ENCODE measurements at places on chromosomes 1 and 21.

GRCh38 chr1:55827350-55827749, 612.2 kb upstream of the USP24 start:
- DNase-seq, result no peak

GRCh38 chr1:107767156-107767582, 197.8 kb downstream of the VAV3 start:
- no peak for DNase-seq

DNA sequence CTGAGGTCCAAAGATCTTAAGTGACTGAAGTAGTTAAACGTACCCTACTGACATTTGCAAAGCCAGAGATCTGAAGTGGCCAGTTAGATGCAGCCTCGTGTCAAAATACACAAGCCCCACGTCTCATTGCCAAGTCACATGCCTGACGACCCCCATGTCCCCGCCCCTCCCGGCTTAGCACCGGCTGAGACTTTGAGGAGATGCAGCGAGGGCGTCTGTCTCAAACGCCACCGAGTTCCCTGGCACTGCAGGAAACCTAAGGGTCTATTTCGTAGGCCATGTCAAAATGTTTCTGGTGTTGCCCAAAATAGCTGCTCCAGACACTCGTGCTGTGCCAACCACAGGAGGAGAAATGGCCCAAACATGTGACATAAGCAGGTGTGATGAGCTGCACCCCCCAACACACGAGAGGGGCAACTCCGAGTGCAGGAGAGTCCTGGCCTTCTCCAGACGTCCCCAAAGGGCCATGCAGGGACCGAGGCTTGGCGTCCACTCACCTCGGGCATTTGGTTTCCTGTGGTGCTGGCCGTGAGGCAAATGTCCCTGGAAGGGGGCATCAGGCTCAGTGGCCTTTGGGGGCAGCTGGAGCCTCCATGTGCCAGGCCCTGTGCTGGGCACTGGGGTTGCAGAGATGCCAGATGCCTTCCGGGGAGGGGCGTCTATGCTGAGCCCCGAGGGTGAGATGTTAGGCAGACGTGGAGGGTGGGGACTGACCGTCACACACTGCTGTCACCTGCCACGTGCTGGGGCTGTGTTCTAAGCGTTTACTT, 67.0 kb downstream of the MATN1 start:
- DNase-seq, result no peak

GRCh38 chr1:243301059-243301458, 45.2 kb downstream of the SDCCAG8 start:
- DNase-seq, result no peak

- DNase-seq, result no peak
These were observed 92.6 kb downstream of the ADGRL4 start for GRCh38 chr1:78913950-78914349.

- no peak for DNase-seq
These were observed 3.2 kb downstream of the SLC25A33 start for GRCh38 chr1:9542430-9542829.

GRCh38 chr1:172108161-172108893, 267.0 kb downstream of the DNM3 start:
- DNase-seq, result no peak

DNA sequence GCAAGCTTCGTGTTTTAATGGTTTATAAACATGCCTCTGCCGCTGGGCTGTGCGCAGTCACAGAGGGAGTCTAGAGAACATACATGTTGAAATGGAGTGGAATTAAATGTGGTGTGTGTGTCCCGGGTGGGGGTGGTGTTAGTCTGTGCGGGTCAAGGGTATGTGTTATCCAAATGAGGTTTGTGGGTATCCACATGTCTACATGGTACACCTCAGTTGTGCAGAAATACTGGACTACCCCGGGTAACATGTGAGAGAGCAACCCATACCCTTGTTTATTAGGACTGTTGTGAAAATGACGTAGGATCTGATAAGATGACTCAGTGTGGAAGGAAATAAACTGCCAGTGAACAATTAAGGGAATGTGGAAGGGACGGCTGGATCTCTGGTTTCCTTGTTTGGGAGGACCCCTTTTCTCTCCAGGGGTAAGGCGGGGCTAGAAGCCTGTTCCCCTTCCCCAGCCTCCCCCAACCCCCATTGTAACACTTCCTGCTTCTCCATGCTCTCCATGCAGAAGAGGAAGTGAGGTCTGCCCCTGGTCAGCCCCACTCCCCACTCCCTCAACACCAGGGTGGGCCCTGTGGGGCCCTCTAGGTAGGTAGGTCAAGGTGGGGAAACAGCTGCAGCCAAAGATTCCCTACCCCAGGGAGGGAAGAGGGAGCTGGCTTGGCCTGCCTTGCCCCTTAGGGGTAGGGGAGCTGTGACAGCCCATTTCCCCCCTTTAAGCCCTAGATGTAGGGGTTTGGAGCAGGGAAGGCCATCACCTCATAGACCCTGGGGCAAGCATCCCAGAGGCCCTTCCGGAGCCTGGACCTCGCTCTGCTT, 690 bp downstream of the EPS8L3 start:
- no peak for DNase-seq

GRCh38 chr1:232016616-232017015, 390.0 kb downstream of the DISC1 start:
- DNase-seq, result no peak

- DNase-seq, result no peak
These were observed at the start of gene CLCNKB for GRCh38 chr1:16043521-16043920. Gene CLCNKB (plus strand): TSS chr1:16043782. CDS start chr1:16044493, 711 bp downstream.

DNA sequence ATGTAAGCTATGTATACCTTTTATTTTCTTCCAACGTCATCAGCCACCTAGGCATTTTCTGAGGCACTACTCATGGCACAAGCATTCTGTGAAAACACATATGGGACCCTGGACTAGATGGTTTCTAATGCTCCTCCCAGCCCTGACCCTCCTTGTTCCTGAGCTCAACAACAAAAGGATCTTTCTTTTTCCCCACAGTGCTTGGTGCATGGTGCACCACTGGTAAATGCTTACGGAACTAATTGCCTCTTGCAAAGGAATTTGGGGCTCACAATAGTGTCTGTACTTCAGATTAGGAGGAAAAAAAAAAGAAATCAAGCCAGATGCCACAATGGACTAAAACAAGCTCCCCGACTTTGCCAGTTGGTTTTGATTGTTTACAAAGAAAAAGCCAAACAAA, 390.5 kb downstream of the PLPP3 start:
- no peak for DNase-seq

DNA sequence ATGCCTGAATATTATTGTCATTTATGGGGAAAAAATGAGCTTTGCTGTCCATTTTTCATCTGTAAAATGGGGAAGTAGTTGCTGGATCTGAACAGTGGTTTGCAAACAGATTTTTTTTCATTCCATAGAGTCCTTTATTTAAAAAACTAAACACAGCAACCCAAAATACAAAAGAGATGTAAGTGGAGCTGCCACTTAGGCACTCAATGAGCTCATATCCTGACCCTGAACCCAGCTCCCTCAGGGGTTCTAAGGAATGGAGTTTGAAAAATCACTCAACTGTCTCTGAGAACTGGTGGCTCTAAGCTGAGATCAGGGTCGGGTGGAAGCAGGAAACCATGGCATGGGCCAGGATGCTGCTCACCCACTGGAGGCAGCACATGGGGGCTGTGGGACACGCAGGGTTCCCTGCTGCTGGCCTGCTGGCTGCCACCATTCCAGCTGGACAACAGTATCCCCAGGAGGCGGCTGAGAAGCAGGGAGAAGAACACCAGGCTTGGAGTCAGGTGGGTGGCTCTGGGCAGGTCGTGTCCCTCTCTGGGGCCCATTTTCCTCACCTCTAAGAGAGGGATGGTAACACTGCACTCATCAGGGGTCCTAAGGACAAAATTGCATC, 9.6 kb upstream of the ECE1 start:
- no peak for DNase-seq

DNA sequence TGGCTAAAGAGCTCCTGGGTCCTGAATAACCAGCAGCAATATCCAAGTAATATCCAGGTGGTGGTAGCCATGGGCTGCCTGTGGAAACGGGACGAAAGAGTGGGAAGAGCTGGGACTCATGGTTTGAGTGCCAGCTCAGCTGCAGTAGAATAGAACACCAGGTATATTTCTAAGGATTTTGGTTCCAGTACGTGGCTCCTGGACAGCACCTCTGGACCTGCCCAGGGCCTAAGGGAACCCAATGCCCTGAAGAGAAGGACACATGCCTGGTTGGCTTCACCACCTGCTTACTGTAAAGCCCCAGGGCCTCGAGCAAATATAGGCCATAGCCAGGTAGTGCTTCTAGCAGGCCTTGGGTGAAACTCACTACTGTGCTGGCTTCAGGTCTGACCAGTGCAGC, 566.7 kb downstream of the KIF26B start:
- no peak for DNase-seq

- DNase-seq, result no peak
These were observed 8.9 kb downstream of the PGBD2 start for GRCh38 chr1:248914796-248915381.

DNA sequence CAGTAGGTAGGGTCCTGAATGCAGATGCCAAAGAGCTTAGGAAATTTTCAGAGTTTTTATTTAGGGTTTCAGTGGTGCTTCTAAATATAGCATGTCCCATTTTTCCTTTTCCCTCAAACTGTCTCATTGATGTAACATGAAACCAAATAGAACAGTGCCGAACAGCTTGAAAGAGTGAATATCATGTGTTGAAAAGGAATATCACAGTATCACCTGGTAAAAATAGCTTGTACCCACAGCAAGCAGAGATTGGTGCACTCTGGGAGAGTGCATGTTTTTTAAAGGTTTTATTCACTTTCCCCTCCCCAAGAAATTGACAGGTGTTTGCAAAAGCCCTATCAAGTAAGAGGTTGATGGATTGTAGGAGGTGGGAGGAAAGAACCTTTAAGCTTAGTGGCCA, 41.9 kb upstream of the ELAVL4 start:
- no peak for DNase-seq

GRCh38 chr1:211524521-211524920, 32.6 kb upstream of the RD3 start:
- DNase-seq, result no peak

GRCh38 chr1:231801042-231801585, 174.5 kb downstream of the DISC1 start:
- DNase-seq, result no peak

- no peak for DNase-seq
These were observed 26.1 kb upstream of the SLAMF6 start for GRCh38 chr1:160548960-160549664.

GRCh38 chr1:53576381-53576801, 117.2 kb downstream of the DMRTB1 start:
- no peak for DNase-seq

DNA sequence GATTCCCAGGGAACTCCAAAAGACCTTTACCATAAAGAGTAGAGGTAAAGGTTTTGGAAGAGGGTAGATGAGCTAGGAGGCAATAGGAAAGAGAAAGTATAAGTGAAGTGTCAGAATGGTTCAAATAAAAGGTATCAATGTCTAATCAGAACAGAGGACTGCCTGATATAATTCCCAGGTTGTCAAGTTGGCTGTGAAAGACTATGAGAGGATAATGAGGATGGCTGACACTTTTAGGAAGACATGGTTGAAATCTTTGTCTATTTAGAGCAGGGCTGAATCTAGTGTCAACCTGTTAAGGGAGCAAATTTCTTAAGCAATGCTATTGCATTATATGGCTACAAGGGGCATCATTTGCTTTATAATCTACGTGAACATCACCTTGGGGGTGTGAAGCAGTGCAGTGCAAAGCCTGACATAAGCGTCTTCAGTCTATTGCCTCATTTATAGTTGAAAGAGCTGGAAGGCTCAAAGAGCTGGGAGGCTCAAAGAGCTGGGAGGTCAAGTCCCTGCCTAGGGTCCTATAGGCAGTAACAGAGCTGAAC, 308.3 kb upstream of the DEPDC1 start:
- no peak for DNase-seq

GRCh38 chr1:215005078-215005477, 77.5 kb upstream of the KCNK2 start:
- DNase-seq, result no peak

- DNase-seq, result no peak
These were observed 13.0 kb downstream of the LSS start for GRCh38 chr21:46215436-46216131.

- no peak for DNase-seq
These were observed 157.3 kb downstream of the ETS2 start for GRCh38 chr21:38963006-38963405.

DNA sequence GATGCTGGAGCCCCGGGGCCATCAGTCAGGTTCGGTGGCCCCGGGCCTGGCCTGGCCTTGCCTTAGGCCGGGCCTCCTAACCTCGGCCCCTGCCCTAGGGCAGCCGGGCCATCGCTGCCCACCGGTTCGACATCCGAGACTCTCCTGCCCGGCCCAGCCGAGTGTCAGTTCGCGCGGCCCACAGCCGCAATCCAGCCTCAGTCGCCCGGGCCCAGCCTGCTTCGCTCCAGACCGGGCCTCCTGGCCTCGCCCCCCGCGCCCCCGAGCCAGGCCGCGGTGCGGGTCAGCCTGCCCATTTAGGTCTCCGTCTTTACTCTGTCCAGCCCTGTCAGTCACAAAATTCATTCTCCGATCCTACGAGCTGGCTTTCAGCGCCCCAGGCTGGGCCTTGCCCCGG, 777 bp downstream of the LRRC41 start:
- peak; percentile 29 for DNase-seq

- no peak for DNase-seq
These were observed 25.0 kb downstream of the ABCA4 start for GRCh38 chr1:94095744-94096469.

GRCh38 chr1:2935751-2936390, 85.4 kb upstream of the ACTRT2 start:
- no peak for DNase-seq

GRCh38 chr1:32540605-32541004, 1.4 kb downstream of the ZBTB8A start:
- no peak for DNase-seq

GRCh38 chr1:3161176-3161840, 92.3 kb downstream of the PRDM16 start:
- no peak for DNase-seq

DNA sequence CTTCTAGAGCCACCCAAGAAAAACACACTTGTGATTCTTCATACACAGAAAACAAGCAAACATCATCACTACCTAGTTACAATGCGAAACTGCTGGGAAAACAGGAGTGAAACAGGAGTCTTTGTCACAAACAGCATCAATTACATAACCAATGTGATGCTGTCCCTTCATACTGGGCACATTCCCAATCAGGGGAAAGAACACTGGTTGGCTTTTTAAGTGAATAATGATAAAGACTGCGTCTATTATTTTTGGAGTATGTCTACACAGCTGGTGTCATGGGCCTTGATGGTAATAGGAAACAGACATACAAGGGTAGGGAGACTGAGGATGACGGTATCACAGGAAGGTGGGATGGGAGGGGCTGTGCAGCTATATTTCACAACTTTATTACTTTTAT, 43.3 kb downstream of the SIPA1L2 start:
- DNase-seq, result no peak

DNA sequence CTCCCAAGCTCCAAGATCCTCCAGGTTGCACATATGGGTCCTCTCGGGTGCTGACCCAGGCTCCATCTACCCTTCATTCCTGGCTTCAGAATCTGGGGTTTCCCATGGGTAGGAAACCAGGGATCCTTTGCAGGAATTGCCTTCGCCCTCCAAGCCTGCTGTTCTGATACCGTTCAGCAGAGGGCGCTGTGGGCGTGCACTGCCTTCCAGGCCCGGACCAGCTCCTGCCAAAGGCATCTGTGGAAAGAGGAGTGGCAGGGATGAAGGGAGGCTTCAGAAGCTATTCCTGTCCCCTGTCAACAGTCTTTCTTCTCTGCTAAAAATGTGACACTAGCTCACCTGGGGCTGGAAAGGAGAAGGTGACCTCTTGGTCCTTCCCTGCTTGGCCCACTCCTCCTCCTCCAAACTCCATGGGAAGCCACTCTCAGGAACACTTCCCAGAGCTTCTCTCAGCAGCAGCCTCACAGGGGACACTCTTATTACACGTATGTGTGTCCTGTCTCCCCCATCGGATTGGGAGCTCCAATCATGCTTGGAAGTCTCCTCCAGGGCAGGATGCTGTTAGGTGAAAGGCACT, 71.2 kb downstream of the VWA5B1 start:
- DNase-seq, result peak; percentile 23

GRCh38 chr1:17880449-17880848, 125.3 kb downstream of the ACTL8 start:
- DNase-seq, result no peak

Measured in stimulated activated CD4-positive, alpha-beta T cell treated with anti-CD3 and anti-CD28 coated beads, Interleukin-12 subunit alpha, Interleukin-12 subunit beta, amount 100 ng/mL, for 4 hours (primary cell).